ENCODE measurements at places on chromosomes 12 and 14.
A peak's percentile ranks its signal among the peaks of the same experiment; 100 is the strongest.

- no peak for DNase-seq
These were observed 8.7 kb downstream of the BEGAIN start for GRCh38 chr14:100578552-100578951.

DNA sequence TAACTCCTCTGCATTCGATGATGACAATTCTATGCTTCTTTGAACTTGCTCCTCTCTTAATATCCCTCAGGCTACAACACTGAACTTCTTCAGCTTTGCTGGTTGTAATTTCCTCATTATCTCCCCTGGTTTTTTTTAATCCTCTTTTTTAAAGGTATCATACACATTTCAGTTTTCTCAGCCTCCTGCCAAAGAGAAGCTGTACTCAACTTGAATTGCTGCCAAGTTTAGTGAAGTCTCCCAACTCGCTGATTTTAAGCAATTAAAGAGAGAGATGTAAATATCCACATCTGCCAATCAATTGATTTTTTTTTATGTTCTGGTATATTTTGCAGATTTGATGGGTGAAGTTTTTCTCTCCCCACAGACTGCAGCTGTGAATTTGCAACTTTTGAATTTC lies 817.8 kb downstream of the GALC start:
- DNase-seq = no peak

DNA sequence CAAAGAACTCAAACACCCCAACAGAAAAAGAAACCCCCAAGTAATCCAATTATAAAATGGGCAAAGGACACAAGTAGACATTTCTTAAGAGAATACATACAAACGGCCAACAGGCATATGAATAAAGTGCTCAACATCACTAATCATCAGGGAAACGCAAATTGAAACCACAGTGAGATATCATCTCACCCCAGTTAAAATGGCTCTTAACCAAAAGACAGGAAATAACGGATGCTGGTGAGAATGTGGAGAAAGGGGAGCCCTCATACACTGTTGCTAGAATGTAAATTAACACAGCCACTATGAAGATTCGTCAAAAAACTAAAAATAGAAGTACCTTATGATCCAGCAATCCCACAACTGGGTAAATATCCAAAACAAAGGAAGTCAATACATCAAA lies 52.4 kb downstream of the CLMN start:
- DNase-seq = no peak

DNA sequence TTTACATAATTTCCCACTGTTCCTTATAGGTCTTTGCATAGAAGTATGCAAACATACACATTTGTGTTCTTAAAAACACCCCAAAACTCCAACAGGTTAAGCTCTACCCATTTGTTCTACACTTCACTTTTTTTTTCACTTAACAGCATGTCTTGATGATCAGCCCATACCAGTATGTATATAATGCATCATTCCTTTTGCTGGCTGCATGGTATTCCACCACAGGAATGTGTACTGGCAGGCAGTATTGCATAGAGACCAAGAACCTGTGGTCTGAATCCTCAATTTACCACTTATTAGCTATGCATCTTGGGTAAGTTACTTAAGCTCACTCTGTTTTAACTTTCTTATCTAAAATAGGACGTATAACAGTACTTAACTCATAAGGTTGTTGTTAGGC lies 65.5 kb downstream of the SAMD4A start:
- DNase-seq = no peak

DNA sequence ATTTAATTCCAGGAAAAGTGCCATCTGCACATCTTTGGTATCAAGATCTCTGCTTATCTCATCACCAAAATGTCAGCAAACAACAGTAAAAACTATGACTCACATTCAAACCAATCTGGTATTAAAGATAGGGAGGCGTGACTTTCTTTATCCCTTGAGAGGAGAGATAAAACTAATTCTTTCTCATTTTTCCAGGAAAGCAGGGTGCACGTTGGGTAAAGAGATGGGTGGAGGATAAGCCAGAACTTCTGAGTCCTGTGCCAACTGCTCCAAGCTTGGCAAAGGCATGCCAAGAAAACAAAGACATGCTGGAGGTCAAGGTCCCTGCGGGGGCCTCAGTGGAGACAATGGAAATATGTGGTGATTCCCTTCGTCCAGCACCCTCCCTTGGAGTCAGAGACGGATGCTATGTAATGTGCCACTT lies 225.8 kb upstream of the PLXNC1 start:
- no peak for DNase-seq

DNA sequence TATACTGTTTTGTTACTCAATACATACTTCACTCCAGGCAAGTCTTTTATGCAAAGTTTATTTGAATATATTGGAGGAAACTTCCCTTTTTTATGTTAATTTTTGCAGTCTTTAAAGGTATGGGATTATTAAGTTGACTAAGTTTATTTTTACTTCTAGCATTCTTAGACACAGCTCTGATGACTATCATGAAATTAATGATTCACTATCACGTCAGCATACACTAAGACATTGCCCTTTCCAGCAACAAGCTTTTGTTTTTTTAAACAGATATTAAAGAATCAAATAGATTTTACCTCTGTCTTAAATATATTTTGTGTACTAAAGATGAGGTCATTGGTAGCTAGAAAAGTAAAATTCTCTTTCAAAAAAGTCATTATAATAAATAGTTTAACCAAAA lies 52.1 kb downstream of the DERA start:
- no peak for DNase-seq

- DNase-seq = no peak
These were observed 24.4 kb downstream of the DRAM1 start for GRCh38 chr12:101901777-101902176.

DNA sequence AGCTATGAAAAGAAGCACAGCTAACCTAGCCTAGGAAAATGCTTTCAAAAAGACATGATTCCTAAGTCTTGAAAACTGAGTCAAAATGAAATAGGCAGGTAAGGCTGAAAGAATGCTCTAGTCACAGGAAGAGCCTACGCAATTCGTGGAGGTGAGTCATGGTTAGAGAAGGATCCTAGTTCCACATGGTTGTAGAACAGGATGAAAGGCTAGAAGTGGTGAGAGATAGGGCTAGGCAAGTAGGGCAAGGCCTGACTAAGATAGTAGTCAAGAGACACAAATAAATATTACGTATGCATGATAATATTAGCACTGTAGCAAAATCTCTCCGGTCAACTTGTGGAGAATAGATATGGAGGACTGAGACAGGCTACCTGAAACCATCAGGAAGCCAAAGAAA lies 47.2 kb downstream of the PLCZ1 start:
- DNase-seq = no peak

DNA sequence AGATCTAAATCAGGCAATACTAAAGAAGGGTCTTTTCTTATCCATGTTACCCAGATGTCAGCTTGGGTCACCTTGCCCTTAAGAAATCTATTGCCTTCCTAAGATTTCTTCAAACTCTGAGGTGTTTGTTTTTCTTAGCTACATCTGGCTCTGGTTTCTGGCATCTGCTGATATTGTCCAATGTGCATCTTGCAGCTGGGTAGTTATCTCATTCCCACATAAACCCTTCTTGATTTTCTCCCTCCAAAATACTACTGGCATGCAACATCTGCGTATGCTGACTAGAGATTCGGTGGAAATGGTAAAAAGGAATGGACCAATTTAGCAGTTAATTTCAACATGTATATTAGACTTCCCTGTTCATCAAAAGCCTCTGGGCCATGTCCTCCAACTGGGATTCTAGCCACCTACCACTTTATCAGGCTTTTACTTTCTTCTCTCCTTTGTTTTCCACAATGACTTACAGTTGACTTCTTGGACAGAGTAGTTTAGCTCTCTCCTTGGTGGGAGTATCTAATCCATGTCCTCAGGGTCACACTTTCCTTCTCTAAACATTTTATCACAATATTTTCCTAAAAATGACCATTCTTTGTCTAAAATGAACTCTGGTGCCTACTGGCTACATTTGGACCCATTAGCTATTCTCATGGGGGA lies 324.8 kb upstream of the FAR2 start:
- no peak for DNase-seq

DNA sequence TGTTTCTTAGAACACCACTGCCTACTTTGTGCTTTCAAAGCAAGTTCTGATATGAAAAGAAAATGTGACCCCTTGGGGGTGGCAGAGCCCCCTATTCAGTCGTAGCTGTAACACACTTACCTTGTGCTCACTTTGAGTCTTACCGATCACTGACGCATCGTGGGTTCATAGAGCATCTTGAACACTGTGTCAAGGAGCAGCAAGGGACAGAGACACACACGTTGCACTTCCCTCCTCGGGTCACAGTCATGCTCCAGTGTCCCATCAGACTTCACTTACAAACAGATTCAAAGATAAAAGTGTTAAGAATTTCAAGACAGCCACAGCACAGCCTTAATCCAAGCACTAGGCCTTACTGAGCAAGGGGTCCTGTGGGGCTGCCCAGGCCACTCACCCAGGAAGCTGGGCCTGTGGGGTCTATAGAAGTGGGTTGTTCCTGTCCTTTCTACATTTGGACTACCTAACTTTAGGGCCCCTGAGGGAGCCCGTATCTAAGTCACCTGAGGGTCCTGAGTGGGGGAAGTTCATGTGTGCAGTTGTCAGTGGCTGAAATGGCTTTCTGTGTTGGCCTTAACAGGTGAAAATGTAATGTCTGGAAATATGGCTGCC lies 75.4 kb upstream of the BDKRB2 start:
- DNase-seq = no peak

DNA sequence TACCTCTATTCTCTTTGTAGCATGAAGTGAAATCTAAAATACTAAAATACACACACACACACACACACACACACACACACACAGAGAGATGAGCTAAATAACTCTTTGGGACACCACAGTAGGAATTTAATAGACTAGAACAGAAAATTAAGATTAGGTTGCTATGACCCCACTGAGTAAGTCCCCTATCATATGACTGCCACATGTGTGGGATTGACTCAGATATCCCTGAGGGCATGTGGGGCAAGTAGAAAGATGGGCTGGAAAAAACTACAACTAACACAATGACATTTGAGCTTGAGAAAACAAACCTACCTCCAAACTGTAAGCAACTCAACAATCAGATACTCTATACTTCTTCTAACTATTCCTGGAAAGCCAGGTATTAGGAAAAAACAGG lies 27.0 kb downstream of the SLC25A21 start:
- DNase-seq = no peak

DNA sequence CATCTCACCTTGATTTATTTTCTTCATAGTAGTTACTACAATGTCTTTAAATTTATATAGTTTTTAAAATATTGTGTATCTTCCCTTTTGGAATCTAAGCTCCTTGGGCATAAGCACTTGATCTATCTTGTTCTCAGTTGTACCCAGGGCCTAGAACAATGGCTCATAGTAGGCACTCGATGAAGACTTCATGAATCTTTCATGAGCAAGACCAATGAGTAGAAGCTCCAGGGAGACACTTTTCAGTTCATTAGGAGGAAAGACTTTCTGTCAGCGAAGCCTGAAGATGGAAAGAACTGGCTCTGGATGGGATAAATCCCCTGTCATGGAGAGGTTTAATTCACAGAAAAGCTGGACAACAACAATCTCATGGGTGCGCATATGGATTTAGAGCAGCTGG lies 140.2 kb upstream of the CRY1 start:
- DNase-seq = no peak

GRCh38 chr12:119044094-119044493 lies 62.8 kb downstream of the SRRM4 start:
- DNase-seq = no peak

- peak; percentile 57 for DNase-seq
These were observed 4.0 kb downstream of the BTG1 start for GRCh38 chr12:92141591-92142121.

GRCh38 chr12:59087077-59087673 lies 166.9 kb upstream of the LRIG3 start:
- no peak for DNase-seq

GRCh38 chr12:5977556-5977955 lies 32.5 kb upstream of the ANO2 start:
- DNase-seq = no peak

DNA sequence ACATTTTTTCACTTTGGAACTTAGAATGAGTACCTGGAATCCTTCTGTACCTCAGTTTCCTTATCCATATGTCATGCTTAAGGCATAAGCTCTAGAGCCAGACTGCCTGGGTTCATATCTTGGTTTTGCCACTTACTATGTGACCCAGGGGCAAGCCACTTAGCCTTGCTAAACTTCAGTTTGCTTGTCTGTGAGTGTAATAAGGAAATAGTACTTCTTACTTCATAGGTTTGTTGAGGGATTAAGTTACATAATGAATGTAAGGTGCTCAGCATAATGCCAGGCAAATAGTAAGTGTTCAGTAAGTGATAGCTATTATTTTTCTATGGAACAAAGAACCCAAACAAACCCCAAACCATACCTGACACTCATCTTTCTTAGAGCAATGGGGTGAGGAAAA lies 225.1 kb downstream of the BCAT1 start:
- DNase-seq = no peak

- DNase-seq = no peak
These were observed 414 bp downstream of the UNC79 start for GRCh38 chr14:93431036-93431670.

DNA sequence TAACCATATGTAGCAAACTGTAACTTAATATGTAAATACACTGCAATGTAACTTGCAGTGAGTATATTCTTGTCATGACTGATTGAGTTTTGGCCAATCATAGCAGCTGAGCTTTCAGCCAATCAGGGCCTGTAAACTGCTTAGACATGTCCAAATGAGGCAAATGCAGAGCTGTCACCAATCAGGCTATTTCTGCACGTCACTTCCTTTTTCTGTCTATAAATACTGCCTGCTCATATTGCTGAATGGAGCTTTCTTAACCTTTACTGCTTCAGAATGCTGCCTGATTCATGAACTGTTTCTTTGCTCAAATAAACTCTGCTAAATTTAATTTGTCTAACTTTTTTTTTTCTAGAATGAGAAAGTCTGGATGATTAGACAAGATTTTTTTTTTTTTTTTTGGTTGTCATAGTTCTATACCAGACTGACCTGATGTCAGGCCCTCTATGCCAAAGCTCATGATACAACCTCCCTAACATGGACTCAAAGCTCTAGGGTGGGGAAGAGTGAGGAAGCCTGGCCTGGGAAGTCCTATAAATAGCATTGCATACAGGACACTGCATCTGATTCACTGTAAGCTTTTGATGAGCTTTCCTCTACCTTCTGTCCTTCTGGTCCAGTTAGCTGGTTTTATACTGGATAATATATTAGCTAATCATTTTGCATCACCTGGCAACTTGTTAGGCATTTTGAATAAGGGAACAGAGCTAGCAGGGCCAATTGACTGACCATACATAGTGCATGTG lies 12.0 kb downstream of the MGP start:
- DNase-seq = no peak

GRCh38 chr12:24177889-24178288 lies 228.4 kb upstream of the SOX5 start:
- no peak for DNase-seq

DNA sequence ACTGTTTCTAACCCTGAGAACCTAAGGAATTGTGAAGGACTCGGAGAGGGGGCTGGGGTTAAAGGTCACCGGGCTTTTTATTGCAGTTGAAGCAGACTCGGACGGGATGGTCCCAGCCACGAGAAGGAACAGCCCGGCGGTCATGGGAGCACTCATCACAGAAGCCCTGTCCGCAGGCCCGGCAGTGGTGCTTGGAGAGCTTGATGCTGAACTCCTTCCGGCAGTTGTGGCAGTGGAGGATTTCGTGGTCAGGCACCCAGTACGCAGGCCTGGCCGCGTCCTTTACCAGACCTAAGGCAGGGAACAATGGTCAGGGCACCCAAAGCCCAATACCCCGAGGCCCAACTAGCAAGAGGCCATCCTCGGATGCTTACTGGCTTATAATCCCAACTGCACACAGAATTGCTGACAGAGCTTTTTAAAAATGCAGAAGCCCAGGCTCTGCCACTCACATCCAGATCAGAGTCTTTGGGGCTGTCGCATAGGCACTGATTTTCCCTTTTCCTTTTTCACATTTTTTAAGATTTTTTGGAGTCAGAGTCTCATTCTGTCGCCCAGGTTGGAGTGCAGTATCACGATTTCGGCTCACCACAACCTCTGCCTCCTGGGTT lies 44.7 kb downstream of the DCAF4 start:
- no peak for DNase-seq
